ENCODE measurements at places on chromosomes 6 and 20.

GRCh38 chr6:54118117-54118516 is 6.9 kb downstream of the MLIP start:
- DNase-seq, result no peak

GRCh38 chr20:37656945-37657344 is 36.9 kb upstream of the CTNNBL1 start:
- DNase-seq, result no peak

DNA sequence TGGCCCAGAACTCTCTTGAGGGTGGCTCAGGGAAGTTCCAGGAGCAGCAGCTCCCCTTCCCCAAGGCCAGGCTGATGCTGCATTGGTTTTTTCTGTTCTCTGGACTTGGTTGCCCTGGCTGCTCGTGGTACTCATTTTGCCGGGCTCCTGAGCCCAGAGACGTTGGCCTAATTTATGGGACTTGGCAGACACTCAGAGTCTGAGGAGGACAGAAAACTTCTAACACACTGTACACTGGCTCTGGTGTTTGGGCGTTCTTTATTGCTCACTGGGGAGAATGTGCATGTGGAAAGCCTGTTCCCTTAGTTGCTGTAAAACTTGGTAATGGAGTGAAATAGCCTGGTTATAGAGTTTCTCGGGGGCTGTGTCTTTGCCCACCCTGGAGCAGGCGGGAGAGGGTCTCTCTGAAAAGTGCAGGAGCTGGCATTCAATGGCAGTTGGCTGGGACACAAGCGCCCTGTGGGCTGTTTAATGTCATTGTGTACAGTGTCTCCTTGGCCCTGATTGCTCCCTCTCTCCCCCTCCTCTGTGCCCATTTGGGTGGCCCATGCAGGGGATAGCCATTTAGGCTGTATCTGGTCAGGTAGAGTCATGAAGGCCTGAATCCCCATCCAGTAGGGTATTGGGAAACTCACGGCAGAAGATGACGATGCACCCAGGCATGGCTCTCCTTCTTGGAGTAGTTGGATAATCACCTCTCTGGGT is 109.3 kb downstream of the CDC5L start:
- no peak for DNase-seq

DNA sequence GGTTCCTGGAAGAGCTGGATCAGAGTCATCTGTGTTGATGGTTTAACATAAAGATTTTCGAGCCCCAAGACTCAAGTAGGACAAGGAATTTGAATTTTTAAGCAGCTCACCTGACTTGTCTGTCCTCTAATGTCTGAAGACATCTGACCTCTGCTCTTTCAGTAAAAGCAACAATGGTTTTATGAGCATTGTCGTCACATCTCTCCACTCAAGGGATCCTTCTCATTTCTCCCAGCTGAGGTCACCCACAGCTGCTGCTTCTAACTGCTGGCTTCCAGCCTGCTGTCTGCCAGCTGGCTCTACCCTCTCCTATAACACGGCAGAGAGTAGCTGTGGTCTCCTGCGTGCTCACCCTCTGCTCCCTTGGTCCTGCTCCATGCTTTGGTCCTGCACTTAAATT is 24.7 kb upstream of the HDAC2 start:
- no peak for DNase-seq

DNA sequence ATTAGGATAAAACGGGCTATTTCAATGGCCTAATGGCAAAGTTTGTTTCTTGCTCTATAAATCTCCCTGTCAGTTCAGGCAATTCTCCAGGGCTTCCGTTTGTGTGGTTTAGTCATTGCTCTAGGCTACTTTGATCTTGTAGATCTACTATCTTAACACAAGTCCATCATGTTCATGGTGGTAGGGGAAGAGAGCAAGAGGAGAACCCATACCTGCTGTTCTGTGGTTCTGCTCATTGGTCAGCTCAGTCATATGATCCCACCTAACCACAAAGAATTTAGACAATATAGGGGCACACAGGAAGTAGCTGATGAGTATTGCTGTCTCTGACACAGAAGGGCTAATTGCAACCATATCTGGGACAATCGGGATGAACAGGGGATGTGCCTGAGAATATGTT is 4.9 kb upstream of the DEK start:
- DNase-seq, result no peak

DNA sequence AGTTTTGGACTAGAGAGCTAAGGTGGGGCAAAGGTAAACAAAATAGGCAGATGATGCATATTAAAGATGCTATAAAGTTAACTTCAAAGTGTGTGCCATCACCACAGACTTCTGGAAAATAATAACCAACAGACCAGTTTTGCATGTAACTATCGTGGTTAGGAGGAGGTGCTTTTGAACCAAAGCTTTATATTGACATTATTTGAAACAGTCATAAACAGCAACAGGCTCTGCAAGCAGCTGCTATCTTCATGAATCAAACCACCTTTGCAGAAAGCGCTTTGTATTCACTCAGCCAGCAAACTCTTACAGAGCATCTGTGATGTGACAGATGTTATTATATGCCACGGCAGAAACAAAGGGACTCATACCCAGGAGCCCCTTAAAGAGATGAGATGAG is 81.9 kb downstream of the CRYBG1 start:
- no peak for DNase-seq

- no peak for DNase-seq
Observed at GRCh38 chr6:84804720-84805119, 40.3 kb upstream of the TBX18 start.

DNA sequence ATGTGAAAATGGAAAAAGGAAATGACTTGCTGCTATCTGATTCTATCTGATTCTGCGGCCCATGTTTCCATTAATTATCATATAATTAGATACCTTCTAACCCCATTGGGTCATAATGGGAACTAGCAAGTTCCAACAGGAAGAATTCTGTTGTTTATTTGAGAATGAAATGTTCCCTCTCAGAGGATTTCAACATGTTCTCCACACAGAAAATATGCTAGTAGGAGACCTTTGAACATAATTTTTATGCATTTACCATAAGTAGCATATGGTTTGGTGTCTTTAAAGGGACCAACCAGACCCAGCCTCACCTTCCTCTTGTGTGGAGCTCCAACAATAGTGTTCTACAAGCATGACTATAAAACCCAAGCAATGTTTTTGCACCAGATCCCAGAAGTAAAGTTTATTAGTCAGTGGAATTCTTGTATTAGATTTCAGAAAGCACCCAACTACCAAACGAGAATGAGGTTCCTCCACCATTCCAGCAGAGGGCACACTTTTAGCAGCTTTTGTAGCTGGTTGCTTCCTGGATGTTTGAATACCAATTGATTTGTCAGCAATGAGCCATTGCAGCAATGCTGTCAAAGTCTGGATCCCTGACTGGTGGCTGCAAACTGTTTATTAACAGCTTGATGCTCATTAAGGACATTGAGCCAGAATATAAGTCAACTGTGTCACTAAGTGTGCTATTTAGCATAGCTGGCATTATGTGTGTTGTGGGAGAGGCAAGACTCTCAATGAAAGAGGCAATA is 143.6 kb upstream of the GJE1 start:
- no peak for DNase-seq

GRCh38 chr20:57500962-57501361 is 24.0 kb downstream of the CTCFL start:
- DNase-seq, result peak; percentile 36

DNA sequence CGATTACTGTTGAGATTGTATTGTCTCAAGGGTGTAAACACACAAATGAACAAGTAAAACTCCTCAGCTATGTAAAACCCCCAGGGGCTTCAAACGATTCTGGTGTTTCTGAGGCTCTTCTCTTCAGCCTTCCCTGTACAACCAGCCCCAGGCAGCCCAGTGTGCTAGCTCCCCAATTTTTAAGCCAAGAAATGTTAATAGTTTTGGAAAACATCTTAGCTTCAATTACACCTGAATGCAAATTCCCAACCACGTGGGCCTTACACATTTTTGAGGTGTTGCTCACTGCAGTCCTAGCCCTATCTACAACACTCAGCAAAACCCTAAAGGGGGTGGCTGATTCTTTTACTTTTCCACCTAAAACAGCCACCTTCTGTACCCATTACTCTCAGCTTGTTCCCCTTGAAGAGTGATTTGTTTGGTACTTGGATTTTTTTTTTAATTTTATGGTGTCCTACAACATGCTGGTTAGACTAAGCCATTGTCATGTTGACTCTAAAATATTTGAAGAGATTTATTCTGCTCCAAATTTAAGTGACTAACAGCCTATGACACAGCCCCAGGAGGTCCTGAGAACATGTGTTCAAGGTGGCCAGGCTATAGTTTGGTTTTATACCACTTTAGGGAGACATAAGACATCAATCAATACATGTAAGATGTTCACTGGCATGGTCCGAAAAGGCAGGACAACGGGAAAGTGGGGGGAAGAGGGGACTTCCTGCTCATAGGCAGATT is 48.7 kb downstream of the ADAT2 start:
- DNase-seq, result no peak

DNA sequence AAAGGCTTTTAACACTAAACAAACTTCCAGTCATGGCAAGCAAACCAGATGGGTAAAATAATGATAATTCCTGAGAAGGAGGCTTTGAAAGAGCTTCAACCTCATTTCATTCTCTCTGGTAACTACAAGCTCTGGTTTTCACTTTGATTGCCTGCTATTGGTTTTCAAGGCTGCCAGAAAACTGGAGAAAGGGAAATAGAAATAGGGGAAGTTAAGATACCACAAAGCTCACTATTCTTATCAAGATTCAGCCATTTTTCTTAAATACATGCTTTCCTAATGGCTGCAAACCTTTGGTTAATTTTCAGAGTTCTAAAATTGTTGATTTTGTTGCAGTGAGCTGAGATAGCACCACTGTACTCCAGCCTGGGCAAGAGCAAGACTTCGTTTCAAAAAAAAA is 42.5 kb upstream of the NELFCD start:
- no peak for DNase-seq

DNA sequence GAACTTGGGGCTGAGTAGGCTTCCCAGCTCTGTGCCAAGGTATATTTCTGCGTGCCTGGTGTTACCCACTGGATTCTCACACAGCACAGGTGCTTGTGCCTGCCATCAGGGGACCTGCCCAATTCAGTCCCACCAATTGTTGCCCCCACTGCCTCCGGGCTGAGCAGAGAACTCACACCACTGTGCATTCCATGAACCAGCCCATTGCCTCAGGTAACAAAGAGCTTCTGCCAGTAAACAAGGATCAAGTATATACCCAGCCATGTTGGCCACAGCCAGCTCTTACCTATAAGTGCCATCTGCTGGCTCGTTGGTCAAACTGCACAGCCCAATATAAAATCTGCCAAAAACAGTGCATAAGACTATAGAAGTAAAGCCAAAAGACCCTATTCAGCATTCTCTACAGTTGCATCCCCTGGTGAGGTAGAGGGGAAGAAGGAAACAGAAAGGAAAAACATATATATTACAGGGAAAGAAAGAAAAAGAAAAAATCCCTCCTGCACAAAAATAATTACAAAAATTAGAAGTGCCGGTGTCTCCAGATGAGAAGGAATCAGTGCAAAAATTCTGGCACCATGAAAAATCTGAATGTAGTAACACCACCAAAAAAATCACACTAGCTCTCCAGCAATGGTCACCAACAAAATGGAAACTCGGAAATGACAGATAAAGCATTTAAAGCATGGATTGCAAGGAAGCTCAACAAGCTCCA is 241.4 kb downstream of the IBTK start:
- no peak for DNase-seq

- no peak for DNase-seq
Observed at GRCh38 chr20:56522311-56522710, 2.2 kb upstream of the FAM209A start.

- no peak for DNase-seq
Observed at GRCh38 chr20:55229451-55229850, 754.1 kb downstream of the DOK5 start.

- no peak for DNase-seq
Observed at GRCh38 chr6:7579851-7580250, 10.1 kb upstream of the SNRNP48 start.

DNA sequence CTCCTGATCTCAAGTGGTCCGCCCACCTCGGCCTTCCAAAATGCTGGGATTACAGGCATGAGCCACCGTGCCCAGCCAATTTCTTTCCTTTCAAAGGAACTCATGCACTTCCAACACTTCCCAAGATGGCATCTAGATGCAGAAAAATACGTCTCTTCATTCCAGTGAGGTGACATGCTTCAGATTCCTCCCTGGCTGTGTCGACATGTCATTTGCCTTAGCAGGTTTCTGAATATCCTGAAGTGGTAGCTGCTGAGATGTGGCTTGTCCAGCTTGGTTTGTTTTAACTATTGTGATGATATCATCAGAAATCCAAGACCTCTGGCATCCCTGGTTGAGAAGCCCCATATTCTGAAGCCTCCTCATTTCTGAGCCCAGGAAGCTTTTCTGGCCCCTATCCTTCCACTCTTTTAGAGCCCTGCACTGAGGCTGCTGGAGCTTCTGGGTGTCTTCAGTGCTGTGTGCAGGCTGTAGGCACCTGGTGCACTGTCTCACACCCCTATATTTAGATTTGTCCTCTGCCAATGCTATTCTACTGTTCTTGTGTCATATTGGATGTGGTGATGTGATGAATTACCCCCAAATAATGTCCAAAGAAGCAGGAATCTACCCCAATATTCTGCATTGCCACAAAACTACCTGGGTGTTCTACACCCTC is 73.3 kb upstream of the E2F3 start:
- DNase-seq, result no peak

- no peak for DNase-seq
Observed at GRCh38 chr6:83153883-83154521, 39.1 kb downstream of the PGM3 start.

DNA sequence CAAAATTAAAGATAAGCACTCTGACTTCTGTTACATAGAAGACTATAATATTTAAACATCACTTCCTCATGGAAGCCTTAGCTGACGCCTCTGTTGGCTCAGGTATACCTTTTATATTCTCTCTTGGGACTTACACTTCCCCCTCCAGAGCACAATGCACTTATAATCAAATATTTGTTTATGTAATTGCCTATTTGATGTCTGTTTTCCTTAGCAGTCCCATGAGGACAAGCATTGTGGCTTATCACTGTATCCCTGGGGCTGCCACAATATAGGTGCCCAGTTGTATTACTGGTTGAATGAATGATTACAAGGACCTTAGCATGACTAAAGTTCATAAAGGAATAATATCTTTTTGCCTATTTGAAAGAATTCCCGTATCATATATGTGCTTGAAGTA is 186.7 kb upstream of the VGLL2 start:
- no peak for DNase-seq

- no peak for DNase-seq
Observed at GRCh38 chr6:95145457-95145856, 431.9 kb upstream of the MANEA start.

GRCh38 chr6:33595001-33595846 is 15.1 kb upstream of the BAK1 start:
- no peak for DNase-seq

GRCh38 chr6:52000064-52000463 is 87.3 kb downstream of the PKHD1 start:
- DNase-seq, result no peak

All from cerebellar nuclear complex (tissue), 1 donor.